ENCODE measurements at places on chromosomes 4 and X.

GRCh38 chr4:183352546-183352945 lies 30.3 kb upstream of the CLDN24 start:
- no peak for DNase-seq

- no peak for DNase-seq
These were observed 42.0 kb downstream of the SLC4A4 start for GRCh38 chr4:71380788-71381187.

- no peak for DNase-seq
These were observed 279.2 kb upstream of the FGF16 start for GRCh38 chrX:77167993-77168392.

DNA sequence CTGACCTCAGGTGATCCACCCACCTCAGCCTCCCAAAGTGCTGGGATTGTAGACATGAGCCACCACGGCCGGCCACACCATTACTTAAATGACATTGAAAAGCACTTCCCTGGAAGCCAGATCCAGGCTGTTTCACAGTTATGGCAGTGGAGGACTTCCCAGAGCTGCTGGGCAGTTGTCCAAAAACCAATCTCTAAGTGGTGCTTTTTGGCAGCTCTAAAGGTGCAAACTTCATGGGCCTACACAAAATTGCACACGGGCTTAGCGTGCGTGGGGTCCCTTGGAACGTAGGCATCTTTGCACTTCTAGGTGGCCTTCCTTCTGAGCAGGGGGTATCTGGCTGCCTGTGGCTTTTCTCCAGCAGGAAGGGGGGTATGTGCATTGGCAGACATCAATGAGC lies 172.3 kb downstream of the SHOX start:
- DNase-seq, result no peak

- DNase-seq, result no peak
These were observed 6.0 kb upstream of the WDR13 start for GRCh38 chrX:48591255-48591791.

DNA sequence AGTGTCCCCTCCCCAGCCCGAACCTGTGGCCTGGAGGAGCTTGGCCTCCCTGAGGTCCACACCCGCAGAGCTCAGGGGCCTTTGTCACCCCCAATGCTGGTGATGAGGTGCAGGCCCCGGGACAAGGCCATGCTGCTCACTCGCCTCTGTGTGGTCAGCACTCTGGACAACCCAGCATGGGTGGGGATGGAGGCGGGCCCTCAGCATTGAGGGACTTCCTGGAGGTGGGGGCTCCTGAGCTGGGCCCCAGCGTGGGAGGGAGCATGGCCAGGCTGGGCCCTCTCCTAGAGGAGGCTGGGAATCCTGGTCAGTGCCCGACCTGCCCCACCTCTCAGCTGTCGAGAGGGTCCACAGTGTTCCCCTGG lies 30.6 kb downstream of the TACC3 start:
- DNase-seq, result no peak

DNA sequence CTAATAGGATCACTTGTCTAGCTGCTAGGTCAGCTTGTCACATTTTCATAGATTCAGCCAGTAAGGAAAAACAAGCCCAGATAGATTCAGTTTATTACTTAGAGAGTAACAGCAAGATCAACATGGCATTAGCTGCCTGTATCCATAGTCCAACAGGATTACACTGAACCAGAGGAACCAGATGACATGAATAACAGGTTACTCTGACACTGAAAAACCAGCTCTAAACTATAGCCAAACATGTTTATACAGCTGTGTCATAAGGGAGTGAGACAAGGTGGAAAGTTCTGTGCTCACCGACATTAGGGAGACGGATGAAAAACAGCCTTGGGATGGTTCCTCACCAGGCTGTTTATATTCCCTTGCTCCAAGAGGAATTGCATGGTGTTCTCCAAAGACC lies 102.9 kb upstream of the EOLA2 start:
- DNase-seq, result no peak

DNA sequence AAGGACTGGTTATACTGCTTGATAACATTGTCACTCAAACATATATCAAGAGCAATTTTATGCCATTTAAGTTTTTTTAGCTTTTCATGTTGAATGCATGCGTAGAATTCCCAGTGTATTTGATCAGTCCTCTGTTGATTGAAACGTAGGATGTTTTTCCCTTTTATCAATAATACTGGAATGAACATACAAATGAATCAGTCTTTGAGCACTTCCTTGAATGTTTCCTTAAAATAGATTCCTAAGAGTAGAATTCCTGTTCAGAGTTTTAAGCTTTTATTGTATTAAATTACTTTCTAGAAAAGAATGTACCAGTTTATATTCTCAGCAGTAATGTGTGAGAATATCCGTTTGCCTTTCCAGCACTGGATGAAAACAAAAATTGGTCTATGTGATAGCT lies 37.8 kb downstream of the ADD1 start:
- no peak for DNase-seq

DNA sequence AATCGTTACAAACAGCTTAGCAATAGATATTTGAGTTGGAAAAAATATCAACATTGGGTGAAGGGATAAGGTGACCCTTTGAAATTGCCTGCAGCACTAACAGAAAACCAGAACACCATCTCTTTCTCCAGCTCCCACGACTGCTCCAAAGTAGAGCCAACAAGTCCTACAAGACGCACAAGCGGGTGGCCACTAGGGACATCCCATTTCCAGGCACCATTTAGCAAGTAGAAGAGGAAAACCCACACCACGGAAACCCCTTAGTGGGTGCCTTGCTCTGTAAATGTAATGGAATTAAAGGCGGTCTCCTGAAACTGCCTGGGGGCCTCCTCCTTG lies 1.9 kb downstream of the ARHGAP6 start:
- DNase-seq, result no peak

- no peak for DNase-seq
These were observed 340 bp downstream of the HNRNPD start for GRCh38 chr4:82373486-82373815.

GRCh38 chrX:141904262-141904661 lies 568 bp downstream of the MAGEC1 start:
- no peak for DNase-seq

GRCh38 chr4:3512279-3512678 lies 19.9 kb downstream of the LRPAP1 start:
- no peak for DNase-seq

- no peak for DNase-seq
These were observed 93.8 kb downstream of the GPC4 start for GRCh38 chrX:133321451-133321850.

GRCh38 chr4:104942990-104943743 lies 203.5 kb upstream of the TET2 start:
- no peak for DNase-seq

GRCh38 chr4:33149658-33150524 lies 2429.7 kb downstream of the PCDH7 start:
- no peak for DNase-seq

DNA sequence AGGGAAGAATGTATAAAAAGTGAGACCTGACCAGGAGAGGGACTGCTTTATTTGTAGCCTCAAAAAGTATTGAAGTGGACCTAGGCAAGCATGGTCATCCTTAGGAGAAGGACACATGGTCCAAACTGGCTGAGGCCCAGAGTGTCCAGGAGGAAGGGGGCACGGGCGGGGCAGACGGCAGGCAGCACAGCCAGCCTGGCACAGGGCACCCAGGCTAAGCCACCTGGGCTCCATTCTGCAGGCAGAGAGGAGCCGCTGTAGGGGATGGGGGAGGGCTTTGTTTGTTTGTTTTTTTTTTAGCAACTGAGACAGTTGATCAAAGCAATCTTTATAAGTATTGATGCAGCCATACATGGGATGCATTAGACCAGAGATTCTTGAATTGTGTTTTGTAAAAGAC lies 188.6 kb downstream of the PRDM5 start:
- no peak for DNase-seq

GRCh38 chr4:163913571-163913970 lies 419.1 kb downstream of the TMA16 start:
- DNase-seq, result no peak

GRCh38 chrX:1472975-1473374 lies 20.3 kb upstream of the ASMTL start:
- DNase-seq, result no peak

DNA sequence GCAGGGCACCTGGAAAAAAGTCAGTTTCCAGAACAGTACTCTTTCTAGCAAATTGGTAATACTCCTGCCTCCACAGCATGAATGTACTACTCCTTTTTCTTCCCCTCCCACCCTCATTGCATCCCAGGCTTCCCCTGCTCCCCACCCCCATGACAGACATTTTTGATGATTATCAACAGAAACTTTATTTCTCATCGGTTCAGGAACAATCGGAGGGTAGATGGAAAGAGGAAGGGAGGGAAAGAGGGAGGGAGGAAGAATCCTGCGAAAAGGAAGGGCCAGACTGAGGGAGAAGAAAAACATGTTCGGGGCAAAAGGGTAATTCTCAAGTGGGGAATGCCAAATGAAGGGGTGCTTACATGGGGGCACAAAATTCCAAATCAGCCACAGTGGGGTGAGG lies 705 bp upstream of the CXorf65 start:
- no peak for DNase-seq

DNA sequence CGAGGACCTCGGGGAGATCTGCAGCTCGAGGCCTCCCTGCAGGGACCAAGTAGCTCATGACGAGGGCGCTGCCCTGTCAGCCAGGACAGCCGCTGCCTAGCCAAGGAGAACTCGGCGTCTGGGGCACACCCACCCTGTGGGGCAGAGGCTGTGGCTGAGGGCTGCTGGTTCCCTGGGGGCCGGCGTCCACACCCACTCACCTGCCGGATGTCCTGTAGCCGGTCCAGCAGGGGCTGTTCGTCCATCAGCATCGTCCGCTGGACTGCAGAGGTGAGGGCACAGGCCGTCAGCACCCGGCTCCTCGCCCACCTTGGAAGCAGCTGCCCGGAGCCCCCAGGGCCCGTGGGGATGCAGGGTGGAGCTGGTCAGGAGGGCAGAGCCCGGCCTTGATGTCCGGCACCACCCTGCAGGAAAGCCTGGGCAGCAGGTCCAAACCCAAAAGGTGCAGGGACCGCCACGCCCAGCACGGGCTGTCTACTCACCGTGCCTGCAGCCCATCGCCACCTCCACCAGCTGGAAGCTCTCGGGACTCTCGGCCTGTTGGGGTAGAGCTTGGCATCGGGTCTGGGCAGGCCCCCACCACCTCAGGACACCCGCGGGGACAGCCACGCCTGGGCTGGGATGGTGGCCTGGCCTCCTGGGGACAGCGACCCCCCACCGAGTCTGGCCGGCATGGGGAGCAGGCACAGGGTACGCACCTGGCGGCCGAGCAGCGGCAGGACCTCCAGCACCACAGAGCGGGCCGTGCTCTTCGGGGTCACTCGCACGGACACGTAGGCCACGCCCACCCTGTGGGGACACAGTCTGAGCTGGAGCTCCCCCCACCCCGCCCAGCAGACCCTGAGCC lies 6.9 kb downstream of the DGKQ start:
- no peak for DNase-seq

GRCh38 chr4:147635348-147635747 lies 18.2 kb downstream of the TMEM184C start:
- no peak for DNase-seq

DNA sequence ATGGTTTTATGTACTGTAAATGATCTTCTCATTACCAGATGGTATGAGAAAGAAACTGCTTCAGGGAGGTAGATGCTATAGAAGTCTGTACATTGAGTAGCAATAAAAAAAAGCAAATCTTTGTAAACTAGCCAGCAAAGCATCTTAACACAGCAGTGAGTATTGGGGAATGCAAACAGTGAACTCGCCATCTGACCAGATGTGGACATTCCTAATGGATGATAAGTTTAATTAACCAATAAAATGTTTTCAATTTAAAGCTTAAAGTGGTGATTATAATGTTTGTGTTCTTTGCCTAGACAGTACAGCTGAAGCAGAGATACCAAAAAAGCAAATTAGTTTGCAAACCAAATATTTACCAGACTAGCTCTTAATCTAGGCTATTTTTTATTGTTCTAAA lies 1144.2 kb downstream of the FAT4 start:
- DNase-seq, result no peak

DNA sequence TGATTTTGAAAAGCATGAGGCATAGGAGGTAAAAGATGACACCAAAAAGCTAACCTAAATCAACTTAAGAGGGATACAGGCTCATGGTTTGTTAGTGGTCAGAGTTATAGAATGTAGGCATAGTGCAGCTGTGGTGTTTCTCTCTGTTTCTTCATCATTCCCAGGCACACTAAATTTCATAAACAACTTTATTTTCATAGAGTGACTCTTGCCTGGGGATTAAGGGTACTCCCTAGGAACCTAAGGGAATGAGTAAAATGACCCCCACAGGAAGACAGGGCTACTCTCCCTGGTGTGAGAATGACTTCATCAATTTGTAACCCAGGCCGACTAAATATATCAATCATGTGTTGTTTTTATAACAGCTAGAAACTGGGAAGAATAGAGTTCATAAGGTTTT lies 11.1 kb downstream of the FABP2 start:
- DNase-seq, result no peak
